ENCODE measurements at places on chromosomes 4 and X.

DNA sequence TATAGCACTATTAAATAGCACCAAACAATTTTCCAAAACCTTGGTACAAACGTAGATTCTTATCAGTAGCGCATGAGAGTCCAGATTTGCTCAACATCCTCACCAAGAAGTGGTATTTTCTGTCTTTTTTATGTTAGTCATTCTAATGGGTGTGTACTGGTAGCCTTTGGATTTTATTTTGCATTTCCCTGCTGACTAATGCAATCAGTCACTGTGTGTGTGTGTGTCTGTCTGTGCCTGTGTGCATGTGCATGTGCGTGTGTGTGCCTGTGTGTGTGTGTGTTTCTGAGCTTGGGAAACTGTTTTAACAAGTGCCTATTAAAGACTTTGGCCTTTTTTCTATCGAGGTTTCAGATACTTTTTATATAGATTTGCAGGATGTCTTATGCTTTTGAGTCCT lies 82.2 kb upstream of the MAGEA10 start:
- no peak for DNase-seq

DNA sequence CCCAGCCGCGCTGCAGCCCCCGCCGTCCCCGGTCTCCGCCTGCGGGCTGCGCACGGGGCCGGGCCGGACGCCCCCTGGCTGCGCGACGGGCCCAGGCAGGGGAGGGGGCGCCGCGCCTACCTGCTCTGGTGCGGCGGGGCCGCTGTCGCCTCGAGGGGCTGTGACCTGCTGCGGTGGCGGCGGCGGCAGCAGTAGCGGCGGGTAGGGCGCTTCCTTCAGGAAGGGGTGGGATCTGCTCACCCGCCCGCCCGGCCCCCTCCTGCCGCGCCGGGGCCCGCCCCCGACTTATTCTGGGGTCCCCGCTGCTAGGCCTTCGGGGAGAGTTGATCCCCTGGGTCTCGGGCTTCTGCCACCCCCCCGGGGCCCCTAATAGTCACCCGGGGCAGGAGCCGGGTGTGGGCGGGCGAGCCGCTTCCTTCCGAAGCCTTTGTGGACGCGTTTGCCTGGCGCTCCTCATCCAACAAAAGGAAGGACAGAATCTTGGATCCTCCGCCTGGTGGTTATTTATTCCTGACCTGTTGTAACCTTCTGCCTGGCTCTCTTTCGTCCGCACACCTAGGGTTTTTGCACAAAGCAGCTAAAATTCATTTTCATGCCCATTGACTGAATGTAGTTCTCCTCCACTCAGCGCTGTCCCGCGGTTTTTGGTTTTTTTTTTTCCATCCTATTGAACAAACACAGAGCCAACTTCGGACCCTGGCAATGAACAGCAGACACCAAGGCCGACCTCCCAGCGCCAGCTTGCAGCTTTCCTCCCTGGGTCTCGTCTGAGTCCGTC lies at the start of gene TMEM150C:
Gene TMEM150C, minus strand, starts transcription at position 203 of the 778 bp plus-strand sequence. CDS start 57,331 bp downstream, outside the sequence.
- peak; percentile 24 for DNase-seq

- no peak for DNase-seq
Measured at GRCh38 chrX:120264341-120264740, 13.7 kb downstream of the ZBTB33 start.

- no peak for DNase-seq
Measured at GRCh38 chr4:23105759-23106370, 413.1 kb downstream of the GBA3 start.

- DNase-seq = no peak
Measured at GRCh38 chr4:67470871-67471270, 74.4 kb downstream of the CENPC start.

DNA sequence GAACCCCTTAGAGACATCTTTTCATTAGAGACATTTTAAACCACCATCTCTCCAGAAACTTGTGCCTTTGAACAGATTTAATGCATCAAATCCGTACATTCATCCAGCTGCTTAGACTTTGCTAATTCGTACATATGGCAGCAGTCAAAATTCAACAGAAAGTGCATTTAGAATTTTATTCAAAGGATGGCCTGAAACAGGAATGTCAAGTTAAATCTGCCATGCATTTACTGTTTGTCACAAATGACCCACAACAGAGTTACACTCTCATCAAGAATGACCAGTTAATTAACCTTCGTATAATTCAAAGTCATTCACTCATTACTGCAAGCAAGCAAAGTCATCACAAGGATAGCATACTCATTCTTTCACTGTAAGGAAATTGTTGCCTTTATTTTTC lies 284.3 kb downstream of the SLC7A11 start:
- DNase-seq = no peak
